ENCODE measurements at places on chromosomes 7 and 10.

DNA sequence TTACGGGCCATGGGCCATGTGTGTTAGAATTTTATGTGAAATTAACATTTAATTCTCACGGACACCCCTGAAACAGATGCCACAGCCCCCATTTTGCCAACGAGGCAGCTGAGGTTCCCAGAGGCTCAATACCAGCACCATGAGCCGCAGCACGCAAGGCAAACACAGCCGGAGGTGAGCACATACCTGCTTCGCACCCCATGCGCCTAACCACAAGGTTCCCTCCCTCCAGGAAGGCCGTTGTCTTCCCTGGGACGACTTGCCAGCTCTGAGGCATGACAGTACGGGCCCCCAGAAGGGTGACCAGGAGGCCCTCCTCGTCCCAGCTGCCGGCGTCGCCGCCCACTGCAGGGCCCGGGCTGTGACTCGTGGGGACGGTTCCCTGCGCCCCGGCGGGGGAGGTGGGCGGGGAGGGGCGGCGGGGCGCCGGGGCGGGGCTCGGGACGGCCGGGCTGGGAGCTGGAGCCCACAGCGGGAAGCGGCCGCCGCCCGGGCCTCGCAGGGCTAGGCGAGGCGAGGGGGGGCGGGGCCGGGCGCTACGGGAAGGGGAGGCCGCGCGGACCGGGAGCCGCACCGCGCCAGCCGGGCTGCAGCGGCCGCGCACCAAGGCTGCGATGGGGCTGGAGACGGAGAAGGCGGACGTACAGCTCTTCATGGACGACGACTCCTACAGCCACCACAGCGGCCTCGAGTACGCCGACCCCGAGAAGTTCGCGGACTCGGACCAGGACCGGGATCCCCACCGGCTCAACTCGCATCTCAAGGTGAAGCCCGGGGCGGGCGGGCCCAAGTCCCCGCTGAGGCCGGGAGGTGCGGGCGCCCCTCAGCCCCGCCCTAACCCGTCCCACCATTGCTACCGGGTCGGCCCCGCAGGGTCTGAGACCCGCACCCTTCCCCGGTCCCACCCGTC lies at the start of gene CAV2:
CAV2 (plus strand) TSS at position 571 of the 910 bp plus-strand sequence; CDS start at position 615, 44 bp downstream.
- no peak for DNase-seq

DNA sequence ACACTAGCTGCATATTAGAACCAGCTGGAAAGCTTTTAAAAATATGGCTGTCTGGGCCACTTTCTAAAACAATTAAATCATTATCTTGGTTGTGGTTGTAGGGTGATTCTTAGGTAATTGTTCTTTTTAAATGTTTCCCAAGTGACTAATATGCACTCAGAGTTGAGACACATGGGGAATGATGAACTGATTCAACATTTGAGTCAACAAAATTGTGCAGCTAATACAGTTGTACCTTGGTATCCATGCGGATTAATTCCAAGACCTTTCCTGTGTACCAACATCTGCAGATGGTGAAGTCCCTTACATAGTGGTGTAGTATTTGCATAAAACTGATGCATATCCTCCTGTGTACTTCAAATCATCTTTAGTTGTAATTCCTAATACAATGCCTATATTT lies 242.2 kb downstream of the ATRNL1 start:
- no peak for DNase-seq

GRCh38 chr10:63757067-63757466 lies 235.9 kb downstream of the REEP3 start:
- no peak for DNase-seq

- DNase-seq, result no peak
These were observed 67.1 kb downstream of the CUBN start for GRCh38 chr10:17062493-17062892.

GRCh38 chr10:28179006-28179742 lies 123.7 kb downstream of the MPP7 start:
- DNase-seq, result no peak

DNA sequence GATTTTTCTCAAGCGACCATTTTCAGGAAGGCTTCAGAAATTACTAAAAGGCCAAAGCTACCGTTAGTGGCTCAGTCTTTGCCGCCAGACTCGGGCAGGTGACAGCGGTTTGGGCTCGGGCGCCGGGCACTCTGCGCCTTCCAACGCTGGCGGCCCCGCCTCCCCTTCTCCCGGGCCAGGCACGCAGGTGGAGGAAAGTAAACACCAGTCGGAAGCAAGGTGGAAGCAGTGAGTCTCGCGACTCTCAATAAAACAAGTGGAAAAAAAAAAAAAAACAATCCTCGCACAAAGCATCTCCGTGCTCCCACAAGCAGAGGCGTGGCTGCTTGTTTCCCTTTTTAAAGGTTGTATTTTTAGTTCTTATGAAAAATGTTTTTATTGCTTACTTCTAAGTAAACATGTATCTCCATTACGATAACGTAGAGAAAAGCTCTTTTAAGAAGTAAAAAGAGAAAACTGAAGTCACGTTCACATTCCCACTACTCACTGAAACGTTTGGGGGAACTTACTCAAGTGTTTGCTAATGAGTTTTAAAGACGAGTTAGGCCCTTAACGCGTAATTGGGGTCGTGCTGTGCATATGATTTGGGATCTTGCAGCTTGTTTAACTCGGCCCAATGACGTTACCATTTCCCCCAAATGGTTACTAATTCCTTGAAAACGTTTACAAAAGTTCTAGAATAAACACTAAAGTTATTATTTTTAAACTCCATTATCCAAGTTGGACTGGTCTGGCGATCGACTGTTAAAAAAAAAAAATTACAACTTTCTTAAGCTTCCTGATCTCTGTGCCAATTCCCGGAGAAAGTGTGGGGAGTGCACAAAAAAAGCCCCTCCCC lies 864 bp downstream of the CDCA7L start:
- DNase-seq, result no peak

- DNase-seq, result no peak
These were observed 17.1 kb upstream of the SCIN start for GRCh38 chr7:12553416-12553815.

DNA sequence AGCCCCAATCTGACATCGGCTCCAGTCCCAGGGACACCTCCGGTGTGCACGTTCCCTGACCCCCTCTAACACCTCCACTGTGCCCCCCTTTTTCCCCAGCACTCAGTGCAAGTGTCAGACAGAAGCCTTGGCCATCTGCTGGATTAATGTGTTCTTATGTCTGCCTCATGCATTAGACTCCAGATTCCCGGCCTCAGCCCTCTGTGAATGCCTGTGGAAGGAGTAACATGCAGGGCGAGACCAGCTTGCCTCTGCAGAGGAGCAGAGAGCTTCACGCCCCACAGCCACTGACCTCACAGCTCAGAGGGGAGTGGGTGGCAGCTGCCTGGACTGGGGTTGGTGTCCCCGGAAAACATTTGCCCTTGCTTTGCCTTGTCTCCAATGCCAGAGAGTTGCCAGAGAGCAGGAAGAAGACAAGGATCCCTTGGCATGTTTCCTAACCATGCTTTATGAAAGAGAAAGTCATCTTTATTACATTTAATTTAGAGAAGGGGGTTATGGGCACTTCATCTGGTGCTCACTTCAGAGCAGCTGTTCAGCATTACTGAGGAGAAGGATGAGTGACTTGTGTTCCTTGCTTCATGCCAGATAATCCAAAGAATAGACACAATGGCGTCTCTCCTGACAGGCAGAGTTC lies 91.6 kb upstream of the CXCL12 start:
- no peak for DNase-seq

DNA sequence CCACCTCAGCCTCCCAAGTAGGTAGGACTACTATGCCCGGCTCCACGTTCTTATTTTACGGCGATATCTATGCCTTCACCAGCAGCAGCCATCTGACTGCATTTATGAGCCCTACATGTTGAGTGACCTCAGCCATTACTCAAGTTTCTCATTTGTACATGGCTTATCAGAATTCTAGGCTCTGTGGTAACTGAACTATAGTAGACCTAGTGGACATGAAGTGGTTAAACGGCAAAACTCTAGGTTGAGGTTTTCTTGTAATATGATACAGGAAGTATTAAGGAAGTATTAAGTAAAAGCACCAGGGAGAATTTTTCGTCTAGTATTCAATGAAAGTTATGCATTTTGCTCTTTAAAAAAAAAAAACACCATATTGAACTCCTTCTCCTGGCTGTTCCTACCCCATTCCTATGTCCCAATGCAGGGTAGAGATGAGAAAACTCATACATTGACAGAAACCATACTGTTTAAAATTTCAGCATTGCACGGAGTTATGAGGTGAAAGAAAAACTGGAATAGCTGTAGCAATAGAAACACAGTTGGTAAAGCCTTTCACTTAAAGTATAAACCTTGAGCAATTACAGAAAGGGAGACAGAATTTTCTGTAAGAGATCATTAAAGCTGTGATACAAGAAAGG lies 39.8 kb upstream of the EPC1 start:
- DNase-seq, result no peak

DNA sequence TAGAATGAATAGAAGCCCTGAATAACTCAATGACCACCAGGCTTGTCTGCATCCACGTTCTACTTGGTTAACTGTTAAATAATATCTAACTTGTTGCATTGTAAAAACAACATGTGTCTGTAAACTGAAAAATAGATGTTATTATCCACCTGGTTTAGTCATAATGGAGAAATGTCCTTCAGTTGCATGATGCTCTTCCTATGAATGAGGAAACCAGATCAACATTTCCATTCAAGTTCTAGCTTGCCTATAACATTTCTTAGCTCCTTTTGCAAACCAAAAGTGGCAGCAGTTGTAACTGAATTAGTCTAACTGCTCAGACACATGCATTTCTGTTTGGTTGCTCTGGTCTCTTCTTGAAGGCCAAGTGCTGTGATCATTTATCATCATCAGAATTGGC lies 62.9 kb upstream of the BET1 start:
- DNase-seq, result no peak

- DNase-seq, result no peak
These were observed 50.0 kb downstream of the PRTFDC1 start for GRCh38 chr10:24902400-24902728.

DNA sequence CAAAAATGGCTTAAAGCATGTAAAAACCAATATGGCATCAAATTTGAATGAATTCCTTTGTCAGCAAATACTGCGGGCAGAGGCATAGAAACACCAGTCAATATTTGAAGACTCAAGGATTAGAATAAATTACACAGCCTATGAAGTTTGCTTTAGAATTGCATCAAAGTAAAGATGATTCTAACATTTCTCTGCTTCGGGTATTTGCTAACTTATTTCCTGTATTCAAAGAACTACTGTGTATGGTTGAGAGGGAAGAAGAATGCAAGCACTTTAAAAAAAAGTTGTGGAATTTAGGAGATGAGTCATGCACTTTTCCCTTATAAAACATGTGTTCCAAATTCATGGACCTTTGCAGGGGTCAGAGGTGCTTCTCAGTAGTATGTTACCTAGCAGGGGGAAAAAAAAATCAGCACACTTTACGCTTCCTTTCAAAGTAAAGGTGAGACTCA lies 90.1 kb downstream of the PIP4K2A start:
- no peak for DNase-seq

- no peak for DNase-seq
These were observed 37.6 kb upstream of the MYL10 start for GRCh38 chr7:101666741-101667140.

GRCh38 chr10:10977226-10977956 lies 40.3 kb upstream of the CELF2 start:
- no peak for DNase-seq

- no peak for DNase-seq
These were observed 25.3 kb downstream of the GFRA1 start for GRCh38 chr10:116247691-116248090.

DNA sequence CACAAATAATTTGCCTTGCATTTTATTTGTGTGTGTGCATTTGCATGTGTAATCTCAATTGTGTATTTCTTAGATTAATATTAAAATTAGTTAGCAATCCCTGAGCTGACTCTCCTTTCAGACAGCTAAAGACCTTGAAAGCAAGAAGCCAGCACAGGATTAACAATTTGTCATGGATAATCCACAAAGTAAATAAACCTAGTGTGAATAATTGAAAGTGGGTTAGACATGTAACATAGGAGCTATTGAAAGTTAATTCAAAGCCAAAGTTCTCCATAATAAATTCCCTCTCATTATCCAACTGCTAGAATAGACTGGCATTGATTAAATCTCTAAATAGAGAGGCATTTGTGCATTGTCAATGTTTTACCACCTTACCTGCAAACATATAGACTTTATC lies 326.1 kb downstream of the PLXDC2 start:
- DNase-seq, result no peak

GRCh38 chr7:121020249-121020988 lies 31.9 kb downstream of the CPED1 start:
- no peak for DNase-seq

DNA sequence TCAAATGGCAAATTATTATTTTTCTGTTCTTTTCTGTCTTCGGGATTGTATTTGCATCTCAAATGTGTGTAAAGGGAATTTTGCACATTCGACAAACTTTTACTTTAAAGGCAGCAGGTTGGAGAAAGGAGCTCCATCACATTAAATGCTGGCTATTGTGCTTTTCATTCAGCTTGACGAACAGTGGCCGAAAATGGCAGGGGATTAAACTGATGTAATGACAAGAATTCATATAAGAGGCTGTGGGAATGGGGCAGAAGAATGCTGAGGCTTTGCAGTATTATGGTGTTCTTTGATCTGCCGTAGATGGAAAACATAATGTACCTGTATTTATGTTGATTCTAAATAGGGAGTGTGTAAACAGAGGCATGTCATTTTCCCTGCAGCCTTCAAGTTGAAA lies 376.0 kb downstream of the LRMDA start:
- no peak for DNase-seq
